ENCODE measurements at places on chromosomes 12 and 14. TPM values are rescaled to one million over a fixed set of nuclear protein-coding genes. Genes with fewer than 3 reads are reported as not detected.

The TOMM20L gene
- total RNA-seq, result not detected

The PRH2 gene
- not detected for total RNA-seq

- no peak for DNase-seq
Measured at GRCh38 chr12:92244036-92244435, 98.4 kb upstream of the BTG1 start.

DNA sequence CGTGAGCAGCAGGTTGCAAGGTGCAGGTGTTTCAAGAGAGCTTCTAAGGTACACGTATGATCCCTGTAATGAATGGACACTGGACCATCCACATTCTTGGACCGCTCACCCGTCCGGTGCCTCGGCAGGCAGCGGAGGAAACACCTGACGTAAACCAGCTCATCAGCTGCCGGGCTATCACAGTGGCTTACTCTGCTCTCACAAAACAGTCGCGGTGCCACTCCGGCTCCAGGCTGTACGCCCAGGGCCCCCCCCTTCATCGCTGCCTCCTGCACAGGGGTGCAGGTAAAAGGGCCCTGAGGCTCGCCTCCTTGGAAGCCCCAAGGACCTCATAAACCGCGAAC lies 436 bp downstream of the VPS33A start:
- DNase-seq, result no peak

GRCh38 chr14:30572237-30572636 lies 13.3 kb downstream of the G2E3 start:
- no peak for DNase-seq

- DNase-seq, result no peak
Measured at GRCh38 chr12:68611094-68611805, 551 bp downstream of the RAP1B start.
